ENCODE measurements at places on chromosomes 6 and 20.

DNA sequence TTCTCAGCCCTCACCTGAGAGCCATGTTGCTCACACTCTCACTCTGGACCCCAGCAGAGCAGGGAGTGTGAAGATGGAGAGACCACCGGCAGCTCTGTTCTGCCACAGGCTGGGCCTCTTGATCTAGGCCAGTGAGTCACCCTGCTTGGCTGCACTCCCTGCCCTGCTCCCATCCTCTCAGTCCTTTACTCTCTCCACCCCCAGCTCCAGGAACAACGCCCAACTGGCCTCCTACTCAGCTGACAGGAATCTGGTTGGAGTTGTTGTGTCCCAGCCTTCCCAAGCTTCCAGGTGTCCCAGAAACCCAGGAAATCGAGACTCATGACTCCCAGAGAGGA is at the start of gene PSORS1C1:
TSS of gene PSORS1C1 (plus strand) at position 260 of the 338 bp plus-strand sequence. CDS start 14,833 bp downstream, outside the sequence.
- peak; percentile 87 for DNase-seq

DNA sequence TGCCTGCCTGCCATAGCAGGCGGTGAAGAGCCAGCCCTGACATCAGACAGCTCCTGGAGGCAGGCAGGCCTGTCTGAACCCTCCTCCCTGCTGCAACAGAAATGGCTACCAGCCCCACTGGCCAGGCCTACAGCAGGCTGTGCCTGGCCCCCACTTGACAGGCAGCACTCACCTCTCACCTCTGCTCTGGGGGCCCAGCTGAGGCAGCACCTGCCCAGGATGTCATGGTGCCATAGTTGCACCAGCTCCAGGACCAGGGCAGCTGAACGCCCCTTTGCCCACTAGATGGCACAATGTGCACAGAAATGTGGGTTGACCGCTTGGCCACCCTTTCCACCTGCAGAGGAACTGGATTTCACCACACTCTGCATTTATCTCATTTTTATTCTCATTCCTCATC is 30.6 kb downstream of the MRPL14 start:
- DNase-seq: peak; percentile 21

DNA sequence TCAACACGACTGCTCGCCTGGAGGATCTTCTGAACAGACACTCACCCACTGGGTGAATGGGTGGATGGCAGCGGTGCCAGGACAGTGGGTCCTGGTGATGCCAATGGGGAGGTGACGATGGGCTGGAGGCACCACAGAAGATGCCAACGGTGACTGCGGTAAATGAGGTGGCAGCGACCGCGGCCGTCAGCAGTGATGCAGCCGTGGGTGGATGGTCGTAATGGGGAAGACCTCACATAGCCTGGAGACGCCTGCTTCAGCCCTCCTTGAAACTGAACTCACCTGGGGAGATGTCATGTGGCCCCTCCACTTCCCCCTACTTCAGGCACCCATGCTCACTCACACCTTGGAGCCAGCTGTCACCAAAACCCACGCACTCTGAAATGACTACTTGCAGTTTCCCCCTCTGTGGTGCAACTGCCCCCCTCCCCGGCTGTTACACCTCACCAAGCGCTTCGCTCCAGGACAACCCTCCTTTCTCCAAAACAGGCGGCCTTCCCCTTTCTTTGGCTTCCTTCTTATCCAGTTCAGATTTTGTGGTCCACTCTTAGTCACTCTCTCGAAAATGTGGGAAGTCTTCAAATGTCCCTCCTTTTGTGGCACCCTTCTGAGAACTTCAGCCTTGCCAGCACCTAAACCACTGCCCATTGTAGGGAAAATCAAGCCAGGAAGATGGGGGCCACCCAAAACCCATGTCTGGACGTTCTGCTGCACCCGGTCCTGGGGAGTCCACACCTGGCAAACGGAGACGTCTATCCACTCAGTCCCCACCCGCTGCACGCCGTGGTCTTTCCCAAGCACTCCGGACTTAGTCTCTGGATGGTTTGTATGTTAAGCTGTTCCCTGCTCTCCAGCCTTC is 10.4 kb upstream of the ABHD16B start:
- DNase-seq: no peak

GRCh38 chr6:127022302-127022701 is 96.2 kb upstream of the RSPO3 start:
- DNase-seq: peak; percentile 56

- DNase-seq: no peak
These were observed 11.4 kb downstream of the ID4 start for GRCh38 chr6:19848465-19849029.

DNA sequence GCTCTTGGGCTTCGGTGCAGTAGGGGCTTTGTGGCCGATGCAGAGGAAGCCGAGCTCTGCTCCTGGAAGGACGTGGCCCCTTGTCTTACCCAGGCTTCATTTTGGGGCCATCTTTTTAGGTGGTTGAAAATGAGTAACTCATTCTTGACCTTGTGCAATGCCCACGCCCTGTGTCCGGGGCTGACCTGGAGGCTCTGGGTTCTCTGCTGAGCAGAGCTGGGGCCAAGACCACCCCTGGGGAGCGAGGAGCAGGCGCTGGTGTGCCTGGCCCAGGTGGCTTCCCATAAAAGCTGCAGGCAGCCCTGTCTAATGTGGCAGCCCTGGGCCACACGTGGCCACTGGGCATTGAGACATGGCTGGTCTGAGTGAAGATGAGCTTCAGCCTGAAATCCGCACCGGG is 25.7 kb downstream of the NTSR1 start:
- DNase-seq: no peak

DNA sequence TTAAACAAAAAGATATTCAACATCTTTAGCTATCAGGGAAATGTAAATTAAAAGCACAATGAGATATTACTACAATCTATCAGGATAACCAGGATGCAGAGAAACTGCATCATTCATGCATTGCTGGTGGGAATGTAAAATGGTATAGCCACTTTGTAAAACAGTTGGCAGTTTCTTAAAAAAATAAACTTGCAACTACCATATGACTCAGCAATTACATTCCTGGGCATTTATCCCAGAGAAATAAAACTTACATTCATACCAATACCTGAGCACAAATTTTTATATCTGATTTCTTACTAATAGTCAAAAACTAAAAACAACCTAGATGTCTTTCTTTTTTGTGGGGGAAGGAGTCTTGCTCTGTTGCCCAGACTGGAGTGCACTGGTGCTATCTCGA is 190.3 kb upstream of the TAB2 start:
- DNase-seq: peak; percentile 27

- DNase-seq: no peak
These were observed 25.8 kb upstream of the NRSN1 start for GRCh38 chr6:24100024-24100769.

DNA sequence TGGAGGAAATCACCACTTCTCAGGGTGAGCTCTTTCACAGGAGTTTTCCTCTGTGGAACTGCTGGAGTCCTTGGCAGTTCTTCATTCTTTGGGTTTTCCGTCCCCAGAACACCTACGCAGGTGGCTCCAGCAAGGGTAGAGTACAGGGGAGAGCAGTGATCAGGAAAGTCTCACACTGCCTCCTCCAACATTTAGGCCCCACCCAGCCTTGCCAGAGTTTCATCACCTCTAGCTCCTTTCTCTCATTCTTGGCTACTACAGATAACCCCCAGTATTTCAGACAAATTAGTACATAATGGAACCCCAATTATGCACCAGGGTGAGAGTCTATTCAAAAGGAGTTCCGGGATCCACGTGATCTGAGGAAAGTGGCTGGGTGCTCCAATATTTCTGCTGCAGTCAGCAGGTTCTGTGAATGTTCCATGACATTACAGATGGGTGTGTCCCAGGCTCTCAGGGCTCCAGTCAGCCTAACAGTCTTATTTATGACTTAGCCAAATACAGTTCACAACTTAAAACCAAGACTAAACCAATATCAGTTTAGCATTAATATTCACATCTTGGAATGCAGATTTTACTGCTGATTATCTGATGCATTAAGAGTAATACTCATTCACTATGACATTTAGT is 44.6 kb downstream of the GPR63 start:
- DNase-seq: no peak

DNA sequence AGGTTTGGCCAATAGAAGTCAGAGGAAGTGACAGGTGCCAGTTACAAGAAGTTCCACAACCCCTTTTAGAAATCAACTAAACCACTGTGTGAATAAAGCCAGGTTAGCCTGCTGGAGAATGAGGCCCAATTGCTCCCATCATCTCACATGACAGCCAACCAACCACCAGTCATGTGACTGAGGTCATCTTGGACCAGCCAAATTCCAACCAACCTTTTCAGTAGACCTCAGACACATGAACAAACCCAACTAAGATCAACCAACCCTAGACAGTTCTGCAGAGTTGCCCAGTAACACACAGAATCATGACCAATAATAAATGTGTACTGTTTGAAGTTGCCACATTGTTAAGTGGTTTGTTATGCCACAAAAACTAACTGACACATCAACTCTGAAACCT is 44.6 kb upstream of the GGTLC1 start:
- DNase-seq: no peak

- no peak for DNase-seq
These were observed 37.3 kb upstream of the TGM2 start for GRCh38 chr20:38202153-38202981.

- DNase-seq: no peak
These were observed 297.4 kb upstream of the HSF2 start for GRCh38 chr6:122102026-122102425.

DNA sequence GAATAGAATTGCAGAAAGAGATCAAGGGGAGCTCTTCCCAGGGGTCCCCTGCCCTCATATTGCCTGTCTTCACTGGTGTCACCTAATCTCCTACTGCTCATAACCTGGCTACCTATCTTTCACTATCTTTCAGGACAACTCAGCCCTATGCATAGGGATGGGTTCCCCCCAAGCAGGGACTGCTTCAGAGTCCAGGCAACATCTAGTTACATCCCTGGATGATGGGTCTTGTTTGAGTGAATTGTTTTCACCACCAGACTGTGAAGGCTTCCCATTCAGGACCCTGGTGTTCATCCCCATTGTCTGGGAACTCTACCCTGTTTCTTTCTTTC is 850 bp upstream of the HECA start:
- no peak for DNase-seq

GRCh38 chr6:15327271-15327670 is 81.4 kb downstream of the JARID2 start:
- DNase-seq: no peak

DNA sequence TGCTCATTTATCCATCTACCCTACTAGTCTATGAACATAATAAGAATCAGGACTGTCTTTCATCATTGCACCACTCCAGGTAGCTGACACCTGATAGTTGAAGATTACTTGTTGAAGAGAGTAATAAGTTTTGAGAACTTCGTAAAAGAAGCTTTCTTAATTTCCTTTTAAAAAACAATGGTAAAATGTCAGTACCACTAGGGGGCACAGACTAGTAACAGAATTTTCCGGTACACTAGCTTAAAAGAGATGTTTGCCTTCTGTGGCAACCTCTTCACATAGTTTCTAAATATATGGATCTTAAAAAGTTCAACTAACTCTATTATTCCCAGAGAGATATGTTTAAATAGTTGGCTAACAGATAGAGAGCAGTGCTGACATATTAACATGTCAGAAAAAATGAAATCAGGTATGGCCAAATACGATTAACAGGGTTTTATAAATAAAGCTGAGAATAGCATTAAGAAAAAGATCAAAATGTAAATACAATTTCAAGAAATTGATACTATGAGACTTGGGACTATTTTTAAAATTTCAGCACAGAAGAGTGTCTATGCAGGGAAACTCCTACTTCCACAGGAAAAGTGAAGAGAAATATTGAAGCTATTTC is 5.4 kb upstream of the KCNQ5 start:
- no peak for DNase-seq

GRCh38 chr20:1150218-1150617 is 31.8 kb downstream of the PSMF1 start:
- DNase-seq: no peak

DNA sequence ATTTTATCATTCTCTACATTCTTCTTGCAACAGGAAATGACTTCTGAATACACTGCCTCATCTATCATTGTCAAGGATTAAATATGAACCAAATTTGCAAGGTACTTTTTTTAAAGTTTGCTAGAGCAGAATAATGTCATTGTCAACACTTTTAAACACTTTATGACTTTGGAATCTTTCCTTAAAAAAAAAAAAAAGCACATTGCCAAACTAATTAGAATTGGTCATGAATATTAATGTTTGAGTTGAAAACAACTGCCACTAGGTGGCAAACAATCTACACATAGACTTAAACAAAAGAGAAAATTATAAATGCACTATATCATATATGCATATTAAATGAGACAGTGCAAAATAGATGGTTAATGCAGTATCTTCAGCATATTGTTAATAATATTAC is 32.5 kb upstream of the TMEM244 start:
- peak; percentile 25 for DNase-seq

- no peak for DNase-seq
These were observed 55.6 kb downstream of the KCNB1 start for GRCh38 chr20:49426873-49427272.

GRCh38 chr20:23156170-23156841 is 70.2 kb upstream of the CD93 start:
- DNase-seq: no peak

DNA sequence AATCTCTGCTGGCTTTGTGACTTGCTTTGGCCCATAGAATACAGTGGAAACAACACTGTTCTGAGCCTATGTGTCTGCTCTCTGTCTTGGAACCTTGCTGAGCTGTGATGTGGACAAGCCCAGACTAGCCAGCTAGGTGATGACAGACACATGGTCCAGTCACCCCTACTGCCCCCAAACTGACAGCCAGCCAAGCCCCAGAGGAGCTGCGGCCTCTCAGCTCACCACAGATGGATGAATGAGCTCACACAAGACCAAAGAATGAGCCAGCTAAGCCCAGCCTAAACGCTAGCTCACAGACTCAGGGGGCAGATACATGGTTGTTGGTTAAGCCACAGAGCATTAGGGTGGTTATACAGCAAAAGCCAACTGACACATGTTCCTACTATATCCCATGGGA is 4.1 kb downstream of the AARS2 start:
- DNase-seq: no peak

GRCh38 chr20:22383156-22383555 is 201.2 kb downstream of the FOXA2 start:
- no peak for DNase-seq

GRCh38 chr6:149445573-149445972 is 39.2 kb downstream of the ZC3H12D start:
- no peak for DNase-seq

DNA sequence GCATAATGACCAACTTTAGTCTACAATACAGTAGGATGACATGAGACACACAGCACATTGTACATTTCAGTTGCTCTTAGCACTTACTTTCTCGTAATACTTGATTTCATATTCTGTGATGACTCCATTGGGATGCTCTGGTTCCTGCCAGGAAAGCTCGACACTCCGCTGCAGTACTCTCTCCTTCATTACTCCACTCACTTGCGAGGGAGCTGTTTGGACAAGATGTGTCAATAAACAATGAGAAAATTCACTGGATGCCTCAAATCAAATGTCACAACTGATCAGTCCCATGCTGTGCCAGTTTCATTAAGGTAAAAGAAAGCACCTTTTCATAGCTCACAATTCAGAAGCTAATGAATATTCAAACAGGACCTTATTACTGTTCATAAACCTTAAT is 147.1 kb downstream of the EPHA7 start:
- DNase-seq: no peak

GRCh38 chr6:75114806-75115205 is 91.0 kb downstream of the COL12A1 start:
- DNase-seq: no peak
